ENCODE measurements at places on chromosomes 6 and 20.

DNA sequence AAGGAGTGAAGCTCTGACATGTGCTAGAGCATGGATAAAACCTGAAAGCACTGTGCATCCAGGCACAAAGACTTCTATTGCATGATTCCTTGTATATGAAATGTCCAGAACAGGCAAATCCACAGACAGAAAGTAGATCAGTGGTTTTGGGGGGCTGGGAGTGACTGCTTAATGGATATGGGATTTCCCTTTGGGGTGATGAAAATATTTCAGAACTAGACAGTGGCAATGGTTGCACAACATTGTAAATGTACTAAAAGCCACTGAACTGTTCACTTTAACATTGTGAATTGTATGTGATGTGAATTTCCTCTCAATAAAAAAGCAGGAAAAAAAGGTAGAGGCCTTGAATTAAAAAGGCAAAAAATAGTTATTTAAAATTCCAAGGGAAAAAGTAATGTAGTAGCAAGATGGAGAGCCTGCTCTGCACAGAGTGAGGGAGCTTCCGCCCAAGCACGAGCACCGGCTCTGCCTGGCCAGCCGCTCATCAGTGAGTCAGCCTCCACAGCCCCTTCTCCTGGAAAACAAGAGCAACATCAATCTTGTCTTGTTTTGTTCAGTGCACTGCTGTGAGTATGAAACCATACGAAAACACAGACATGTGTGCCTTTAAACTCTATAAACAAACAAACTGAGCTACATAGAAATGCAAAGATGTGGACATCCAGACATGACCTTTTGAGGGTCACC, 74.6 kb upstream of the THBS2 start:
- DNase-seq = no peak

- no peak for DNase-seq
These were observed 614.6 kb downstream of the DHX35 start for GRCh38 chr20:39576771-39577170.

GRCh38 chr6:144170044-144170443, 19.7 kb downstream of the STX11 start:
- no peak for DNase-seq

- DNase-seq = no peak
These were observed 2.0 kb downstream of the TSBP1 start for GRCh38 chr6:32369660-32370059.

DNA sequence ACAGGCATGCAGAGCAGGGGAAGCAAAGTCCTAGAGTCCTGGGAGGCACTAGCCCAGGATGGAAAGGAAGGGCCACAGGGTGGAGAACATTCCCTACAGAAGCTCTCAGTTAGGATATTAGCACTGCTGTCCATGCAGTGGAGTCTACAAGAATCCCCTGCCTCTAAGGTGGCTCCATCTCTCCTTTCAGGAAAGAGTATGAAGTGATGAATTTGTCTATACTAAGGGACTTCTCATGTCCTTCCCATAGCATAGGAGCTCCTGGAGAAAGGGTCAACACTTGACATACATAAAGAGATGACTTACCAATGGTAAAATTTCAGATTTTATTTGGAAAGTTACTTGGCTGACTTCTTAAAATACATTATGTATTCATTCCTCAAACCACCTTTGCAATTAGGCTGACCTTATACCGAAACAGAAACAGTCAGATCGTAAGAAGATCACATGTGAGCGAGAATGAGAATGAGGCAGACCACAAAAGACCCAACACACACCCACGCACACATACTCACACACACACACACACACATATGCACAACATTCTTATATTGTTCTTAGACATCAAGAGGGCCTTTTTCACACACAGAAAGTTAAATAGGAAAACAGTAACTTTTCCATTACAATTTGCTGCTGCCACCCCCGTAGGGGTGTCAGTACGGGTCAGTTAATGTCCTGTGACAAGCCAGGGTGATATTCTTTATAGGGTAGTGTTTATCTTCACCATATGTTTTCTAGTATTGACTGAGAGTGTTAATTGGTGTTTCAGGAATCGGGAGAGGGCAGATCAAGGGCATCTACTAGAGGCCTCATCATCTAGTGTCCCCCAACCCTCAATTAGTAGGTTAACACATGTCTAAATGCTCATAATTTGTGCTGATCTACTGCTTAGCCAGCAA, 159.4 kb downstream of the FAXC start:
- peak; percentile 27 for DNase-seq

- no peak for DNase-seq
These were observed 50.0 kb downstream of the CNKSR3 start for GRCh38 chr6:154460306-154461071.

DNA sequence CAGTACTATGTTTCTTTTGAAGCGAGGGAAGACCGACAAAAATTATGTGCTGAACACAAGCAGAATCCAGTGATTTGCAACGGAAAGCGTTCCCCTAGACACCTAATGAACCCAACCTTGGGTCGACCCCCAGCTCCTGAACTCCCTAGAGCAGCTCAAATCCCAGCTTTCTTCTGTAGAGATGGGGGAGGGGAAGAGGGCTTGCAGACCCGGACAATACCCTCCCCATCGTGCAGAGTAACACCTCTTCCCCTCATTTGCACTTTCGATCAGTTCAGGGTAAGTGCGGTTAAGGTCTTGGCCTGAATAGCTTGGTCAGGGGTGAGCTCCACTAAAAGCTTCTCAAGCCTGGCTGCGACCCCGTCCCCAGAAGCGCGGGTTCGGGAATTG, 404 bp downstream of the CEP162 start:
- no peak for DNase-seq

- DNase-seq = no peak
These were observed 70.2 kb downstream of the CEP57L1 start for GRCh38 chr6:109165392-109165974.

DNA sequence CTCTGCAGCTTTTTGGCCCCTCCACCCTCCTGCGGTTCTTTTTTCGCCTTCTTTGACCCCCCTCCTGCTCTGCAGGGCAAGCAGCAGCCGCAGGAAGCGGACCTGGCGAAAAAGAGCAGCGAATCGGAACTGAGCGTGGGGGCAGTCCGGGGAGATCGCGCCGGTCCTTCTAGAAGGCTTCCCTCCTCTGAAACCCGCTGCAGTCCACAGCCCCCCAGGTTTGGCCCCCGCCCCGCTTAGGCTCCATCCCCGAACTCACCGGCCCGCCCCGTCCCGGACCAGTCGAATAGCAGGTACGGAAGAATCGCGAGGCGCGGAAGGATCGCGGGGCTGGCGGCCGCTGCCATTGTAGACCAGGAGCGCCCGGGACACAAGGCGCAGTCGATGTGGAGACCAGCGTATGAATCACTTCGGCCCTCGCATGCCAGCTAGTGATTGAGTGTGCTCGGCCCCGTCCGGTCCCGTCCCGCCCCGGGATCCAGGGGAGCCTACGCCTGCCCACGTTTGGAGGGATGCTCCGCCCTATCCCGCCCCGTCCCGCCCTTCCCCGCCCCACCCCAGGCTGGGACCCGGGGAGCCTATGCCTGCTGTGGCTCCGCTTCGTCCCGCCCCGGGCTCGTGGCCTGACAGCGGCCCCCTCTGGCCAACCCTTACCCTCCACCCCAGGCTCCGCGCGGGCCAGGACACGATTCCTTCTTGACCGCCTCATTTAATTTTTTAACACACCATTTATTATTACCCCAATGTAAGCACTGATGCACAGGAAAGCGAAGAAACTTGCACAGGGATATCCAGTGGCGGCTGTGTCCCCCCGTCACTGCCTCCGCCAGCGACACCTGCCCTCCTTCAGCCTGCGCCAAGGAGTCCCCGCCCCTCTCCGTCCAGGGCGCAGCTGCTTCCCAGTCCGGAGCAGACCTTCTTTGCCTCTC, at the start of gene ULBP3:
TSS of gene ULBP3 (minus strand) at position 402 of the 929 bp plus-strand sequence. CDS start at position 347, 55 bp downstream.
- DNase-seq = peak; percentile 64

- no peak for DNase-seq
These were observed 6.3 kb downstream of the MAPK14 start for GRCh38 chr6:36033935-36034334.

DNA sequence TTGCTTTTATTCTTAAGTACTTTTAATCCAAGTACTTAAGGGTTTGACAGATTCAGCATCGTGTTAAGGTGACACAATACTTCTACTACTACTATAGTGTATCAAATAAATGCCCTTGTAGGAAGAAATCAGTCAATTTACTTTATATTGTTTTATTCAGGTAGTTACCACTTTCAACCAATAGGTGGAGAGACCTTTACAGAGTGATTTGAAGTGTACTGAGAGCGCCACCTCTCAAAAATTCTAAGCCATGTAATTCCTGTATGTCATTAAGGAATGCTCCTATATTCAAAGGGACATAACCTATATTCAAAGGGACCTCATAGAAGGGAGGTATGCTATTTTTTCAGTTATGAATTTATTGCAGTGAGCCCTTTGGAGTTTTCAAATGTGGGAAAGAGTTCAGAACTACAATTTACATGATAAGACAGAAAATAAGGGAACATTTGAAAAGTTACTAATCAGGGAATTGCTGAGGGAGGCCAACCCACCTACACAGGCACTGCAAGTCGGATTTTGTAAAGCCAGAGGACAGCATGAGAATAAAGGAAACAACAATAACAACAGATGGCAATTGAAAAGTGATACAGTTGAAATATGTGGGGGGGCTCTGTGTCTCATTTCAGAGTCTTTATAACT, 955.6 kb downstream of the TBC1D32 start:
- DNase-seq = peak; percentile 4

GRCh38 chr6:32772656-32773055, 9.3 kb upstream of the HLA-DQB2 start:
- no peak for DNase-seq

- DNase-seq = peak; percentile 76
These were observed at the start of gene SMAP1 for GRCh38 chr6:70667711-70668498. Gene SMAP1, plus strand, starts transcription at chr6:70667883. Its CDS starts 141 bp downstream, at chr6:70668024.

- no peak for DNase-seq
These were observed 116.2 kb downstream of the MAP3K5 start for GRCh38 chr6:136676075-136676474.

DNA sequence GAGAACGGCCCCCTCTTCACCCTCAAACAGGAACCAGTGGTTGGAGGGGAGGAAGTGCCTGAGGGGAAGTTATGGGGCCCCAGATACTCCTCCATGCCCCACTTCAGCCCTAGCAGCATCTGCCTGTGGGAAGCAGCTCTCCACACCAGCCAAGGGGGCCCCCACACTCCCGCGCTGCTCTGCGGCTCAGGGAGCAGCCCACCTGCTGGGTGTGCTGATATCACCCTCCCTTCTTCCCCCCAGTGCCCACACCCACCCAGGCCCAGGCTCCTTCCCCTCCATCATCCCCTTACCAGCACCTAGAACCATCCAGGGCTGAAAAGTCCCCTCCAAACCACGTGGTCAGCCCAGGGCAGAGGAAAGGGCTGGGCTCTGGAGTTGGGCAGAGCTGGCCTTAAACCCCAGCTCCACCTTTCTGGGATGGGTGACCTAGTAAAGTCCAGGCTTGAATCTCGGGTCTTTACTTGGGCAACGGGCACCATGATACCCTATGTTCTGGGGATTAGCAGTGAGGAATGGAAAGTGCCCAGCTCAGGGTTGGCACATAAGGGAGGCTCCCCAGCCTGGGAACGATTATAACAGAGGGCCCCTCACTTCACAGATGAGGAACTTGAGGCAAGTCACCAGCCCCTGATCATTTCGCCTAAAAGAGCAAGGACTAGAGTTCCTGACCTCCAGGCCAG, 663 bp downstream of the LST1 start:
- DNase-seq = no peak

- DNase-seq = no peak
These were observed 131.5 kb downstream of the MACROD2 start for GRCh38 chr20:14126856-14127255.

- DNase-seq = no peak
These were observed 411.7 kb downstream of the C6orf118 start for GRCh38 chr6:164897523-164898235.

DNA sequence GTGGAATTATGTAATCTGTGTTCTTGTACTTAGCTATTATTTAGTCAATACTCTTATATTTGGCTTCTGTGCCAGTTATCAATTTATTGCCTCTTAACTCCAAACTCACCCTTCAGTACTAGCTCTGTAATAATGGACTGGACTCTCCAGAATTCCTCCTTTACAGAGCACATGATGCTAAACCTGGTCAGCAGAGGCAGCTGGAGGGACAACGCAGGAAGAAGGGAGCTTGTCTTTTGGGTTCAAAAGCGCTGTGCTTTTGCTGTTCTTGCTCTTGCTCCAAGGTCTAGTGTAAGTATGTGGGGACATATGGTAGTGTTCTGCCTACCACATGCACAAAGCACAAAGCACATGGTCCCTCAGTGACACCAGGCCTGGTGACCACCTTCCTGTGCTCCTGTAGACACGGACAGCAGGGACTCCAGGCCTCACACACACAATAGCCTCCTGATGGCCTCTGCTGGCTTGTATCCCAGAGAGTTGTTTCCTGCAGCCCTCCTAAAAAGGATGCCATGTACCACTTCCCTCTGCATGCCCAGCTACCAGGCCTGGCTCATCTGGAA, 46.1 kb downstream of the CHD6 start:
- DNase-seq = no peak

GRCh38 chr6:86380571-86381125, 556.7 kb upstream of the HTR1E start:
- DNase-seq = no peak

DNA sequence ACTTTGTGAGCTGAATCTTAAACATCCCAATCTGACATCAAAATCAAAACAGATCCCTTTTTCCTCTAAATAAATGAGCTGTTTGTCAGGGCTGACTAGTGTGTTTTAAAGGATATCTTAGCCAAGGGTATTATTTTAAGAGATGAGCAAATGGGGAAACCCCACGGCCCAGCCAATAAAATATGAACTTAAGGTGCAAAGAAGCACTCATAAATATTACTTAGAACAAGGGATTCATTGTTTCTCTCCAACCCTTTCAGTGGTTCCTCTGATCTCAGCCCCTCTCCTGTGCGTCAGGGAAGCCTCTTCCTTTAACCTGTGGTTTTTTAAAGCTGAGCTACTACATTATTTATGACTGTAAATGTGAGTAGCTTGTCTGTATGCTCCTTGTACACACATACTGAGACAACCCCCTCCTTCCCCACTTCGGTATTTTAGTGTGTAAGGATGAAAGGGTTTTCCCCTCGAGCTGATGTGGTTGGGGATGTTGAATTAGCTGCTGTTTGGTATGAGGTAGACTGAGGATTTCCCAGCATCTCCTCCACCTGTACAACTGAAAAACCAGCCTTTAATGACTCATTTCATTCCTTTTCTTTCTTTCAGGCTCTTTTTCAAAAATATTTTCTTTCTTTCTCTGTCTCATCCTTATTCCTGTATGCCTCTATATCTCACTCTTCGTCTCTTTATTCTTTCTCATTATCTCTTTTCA, 6.5 kb downstream of the BMP5 start:
- no peak for DNase-seq

DNA sequence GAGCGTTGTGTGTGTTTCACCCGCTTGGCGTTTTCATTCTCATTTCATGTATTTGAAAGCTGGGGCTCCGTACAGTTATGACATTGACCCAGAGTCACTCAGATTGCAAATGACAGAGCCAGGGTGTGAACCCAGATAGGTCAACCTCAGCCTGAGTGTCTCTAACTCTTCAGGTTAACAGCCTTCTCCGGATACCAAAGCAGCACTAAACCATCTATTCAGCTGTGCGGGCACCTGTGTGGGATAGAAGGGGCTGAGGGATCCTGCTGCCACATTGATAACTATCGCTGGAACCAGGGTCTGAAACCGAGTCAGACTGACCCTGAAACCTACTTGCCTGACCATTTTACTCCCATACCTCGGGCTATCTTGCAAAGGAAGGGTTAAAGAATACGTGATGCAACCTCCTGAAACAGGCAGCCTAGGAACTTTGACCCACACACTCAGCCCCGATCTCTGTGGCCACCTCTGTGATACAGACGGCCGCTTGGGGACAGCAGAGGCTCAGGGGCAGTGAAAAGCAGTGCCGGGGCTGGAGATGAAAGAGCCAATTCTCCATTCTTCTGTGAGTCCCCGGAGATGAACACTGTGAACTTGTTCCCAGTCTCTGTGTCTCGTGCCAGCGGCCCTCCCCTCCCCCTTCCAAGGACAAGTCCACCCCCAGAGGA, 233.5 kb upstream of the QKI start:
- DNase-seq = no peak

Data from GM19239 (cell line).